ENCODE measurements at places on chromosomes 16 and 17.
A peak's percentile ranks its signal among the peaks of the same experiment; 100 is the strongest.

GRCh38 chr17:42519546-42520491 lies 16.2 kb upstream of the NAGLU start:
- no peak for DNase-seq

- peak; percentile 80 for DNase-seq
Measured at GRCh38 chr17:78359997-78360370, at the start of gene SOCS3. Gene SOCS3 (minus strand): TSS chr17:78360077. CDS start chr17:78359095, 982 bp downstream.

- no peak for DNase-seq
Measured at GRCh38 chr16:75952124-75952523, 225.8 kb upstream of the CPHXL start.

- no peak for DNase-seq
Measured at GRCh38 chr17:56506349-56506748, 87.2 kb upstream of the NOG start.

GRCh38 chr17:32835291-32835761 lies 41.6 kb downstream of the MYO1D start:
- DNase-seq = no peak

GRCh38 chr16:88387941-88388627 lies 5.3 kb downstream of the ZNF469 start:
- no peak for DNase-seq

DNA sequence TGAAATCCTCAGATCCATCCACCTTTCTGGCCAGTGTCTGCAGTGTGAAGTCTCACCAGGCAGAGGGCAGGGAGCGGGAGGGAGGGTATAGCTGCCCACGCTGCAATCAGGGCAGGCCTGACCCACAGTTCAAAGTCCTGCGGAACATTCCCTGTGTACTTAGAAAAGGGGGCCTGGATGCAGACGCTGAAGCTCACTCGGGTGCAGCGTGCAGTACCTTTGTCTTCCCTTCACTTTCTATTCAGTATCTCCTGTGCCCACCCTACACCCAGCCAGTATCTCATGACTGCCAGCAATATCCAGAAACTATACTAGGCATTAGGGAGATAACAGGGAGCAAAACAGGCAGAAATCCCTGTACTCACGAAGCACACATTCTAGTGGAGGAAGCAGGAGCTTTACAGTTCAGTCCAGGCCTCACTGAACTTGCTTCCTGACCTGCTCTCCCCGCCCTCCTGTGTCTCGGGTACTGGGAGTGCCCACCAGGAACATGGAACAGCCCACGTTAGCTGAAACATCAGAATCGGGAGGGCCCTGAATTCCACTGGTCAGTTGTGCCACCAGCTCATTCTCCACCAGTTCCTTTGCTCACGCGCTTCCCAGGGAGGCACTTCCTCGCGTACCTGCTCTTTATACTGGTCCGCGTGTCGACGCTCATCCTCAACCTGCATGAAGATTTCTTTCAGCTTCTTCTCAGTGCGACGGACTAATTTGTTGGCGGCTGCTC lies 42.2 kb downstream of the NDEL1 start:
- no peak for DNase-seq

GRCh38 chr16:9092282-9092977 lies 986 bp downstream of the HAPSTR1 start:
- DNase-seq = no peak

GRCh38 chr17:44093231-44093900 lies 22.8 kb downstream of the G6PC3 start:
- no peak for DNase-seq

DNA sequence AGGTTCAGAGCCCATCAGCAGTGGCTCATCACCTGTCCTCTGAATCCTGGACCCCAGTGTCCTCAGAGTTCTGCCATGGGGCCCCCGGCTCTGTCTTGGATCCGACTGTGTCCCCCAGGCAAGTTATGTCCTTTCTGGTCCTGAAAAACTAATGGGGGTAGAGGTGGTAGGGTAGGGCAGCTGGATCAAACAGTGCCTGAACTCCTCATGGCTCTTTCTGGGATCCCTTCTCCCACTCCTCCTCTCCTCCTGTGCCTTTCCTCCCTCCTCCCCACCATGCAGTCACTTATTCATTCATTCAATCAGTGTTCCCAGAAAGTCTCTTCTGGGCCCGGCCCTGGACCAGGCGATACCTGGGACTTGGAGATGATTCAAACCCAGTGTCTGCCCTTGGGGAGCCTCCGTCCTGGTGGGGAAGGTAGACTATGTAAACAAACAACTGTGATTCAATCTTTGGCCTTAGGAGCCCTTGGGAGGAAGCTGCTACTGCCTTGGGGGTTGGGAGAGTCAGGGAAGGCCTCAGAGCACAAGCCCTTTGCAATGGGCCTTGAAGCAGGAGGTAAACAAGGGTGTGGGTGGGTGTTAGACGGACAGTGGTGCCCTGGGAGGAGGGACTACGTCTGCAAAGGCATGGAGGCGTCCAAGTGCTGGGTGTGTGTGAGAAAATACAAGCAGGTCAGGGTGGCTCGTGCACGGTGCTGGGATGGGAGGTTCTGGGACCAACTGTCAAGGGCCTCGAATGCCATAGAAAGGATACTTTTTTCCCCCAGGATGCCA lies 6.4 kb upstream of the FAM83G start:
- DNase-seq = no peak

All from NCI-H1048 (cell line).